ENCODE measurements at places on chromosomes 5 and 9. TPM values are rescaled to one million over a fixed set of nuclear protein-coding genes. Genes with fewer than 3 reads are reported as not detected.

The CCNJL gene
- 13.8 TPM for total RNA-seq

The PDCD1LG2 gene
- total RNA-seq = not detected

The EMB gene
- 55.1 TPM for total RNA-seq

The SPATA9 gene
- 0.70 TPM for total RNA-seq

The C9orf85 gene
- 10.8 TPM for total RNA-seq

- H3K27me3 ChIP-seq = peaks cover 7% of the 10 kb centered on the region
- peak overlapping the region; percentile 81 for H3K4me3 ChIP-seq
- DNase-seq = no peak
- peaks cover 11% of the 10 kb centered on the region for H3K36me3 ChIP-seq
These were observed 819 bp downstream of the LSM11 start for GRCh38 chr5:157744051-157745011.

DNA sequence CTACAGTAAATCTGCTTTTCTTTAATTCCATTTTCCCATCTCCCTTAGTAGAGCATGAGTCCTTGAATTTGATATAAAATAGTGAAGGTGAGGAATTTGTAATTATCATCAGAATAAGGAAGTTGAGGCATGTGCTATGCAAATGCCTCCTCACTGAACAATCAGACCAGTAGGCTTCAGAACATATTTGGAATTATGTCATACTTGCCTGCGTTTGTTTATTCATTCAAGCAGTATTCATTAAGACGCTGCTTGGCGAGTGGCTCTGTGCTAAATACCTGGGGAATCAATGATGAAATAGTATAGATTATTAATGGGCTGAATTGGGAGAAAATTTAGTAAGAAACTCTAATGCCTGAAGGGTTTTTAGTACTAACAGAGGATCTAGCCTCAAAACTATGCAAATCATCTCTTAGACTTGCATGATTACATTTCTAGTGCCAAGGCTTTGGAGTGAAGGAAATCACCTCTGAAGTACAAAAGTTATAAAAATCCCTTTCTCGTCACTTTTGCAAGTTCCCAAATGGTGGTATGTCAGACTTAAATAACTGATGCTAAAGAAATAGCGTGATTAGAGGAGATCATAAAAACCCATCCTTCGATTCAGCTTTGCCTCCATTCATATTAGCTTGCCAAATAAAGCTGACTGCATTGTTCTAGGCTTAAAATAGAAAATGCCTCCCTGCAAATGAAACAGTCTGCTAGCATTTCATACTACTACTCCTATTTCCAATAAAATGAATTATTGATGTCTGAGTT lies 141.7 kb downstream of the PCSK5 start:
- H3K4me1 ChIP-seq = no peaks in the 10 kb centered on the region
- H3K27ac ChIP-seq = no peak overlapping the region
- no peak overlapping the region for H3K4me3 ChIP-seq
- no peaks in the 10 kb centered on the region for H3K36me3 ChIP-seq
- H3K27me3 ChIP-seq = no peaks in the 10 kb centered on the region

DNA sequence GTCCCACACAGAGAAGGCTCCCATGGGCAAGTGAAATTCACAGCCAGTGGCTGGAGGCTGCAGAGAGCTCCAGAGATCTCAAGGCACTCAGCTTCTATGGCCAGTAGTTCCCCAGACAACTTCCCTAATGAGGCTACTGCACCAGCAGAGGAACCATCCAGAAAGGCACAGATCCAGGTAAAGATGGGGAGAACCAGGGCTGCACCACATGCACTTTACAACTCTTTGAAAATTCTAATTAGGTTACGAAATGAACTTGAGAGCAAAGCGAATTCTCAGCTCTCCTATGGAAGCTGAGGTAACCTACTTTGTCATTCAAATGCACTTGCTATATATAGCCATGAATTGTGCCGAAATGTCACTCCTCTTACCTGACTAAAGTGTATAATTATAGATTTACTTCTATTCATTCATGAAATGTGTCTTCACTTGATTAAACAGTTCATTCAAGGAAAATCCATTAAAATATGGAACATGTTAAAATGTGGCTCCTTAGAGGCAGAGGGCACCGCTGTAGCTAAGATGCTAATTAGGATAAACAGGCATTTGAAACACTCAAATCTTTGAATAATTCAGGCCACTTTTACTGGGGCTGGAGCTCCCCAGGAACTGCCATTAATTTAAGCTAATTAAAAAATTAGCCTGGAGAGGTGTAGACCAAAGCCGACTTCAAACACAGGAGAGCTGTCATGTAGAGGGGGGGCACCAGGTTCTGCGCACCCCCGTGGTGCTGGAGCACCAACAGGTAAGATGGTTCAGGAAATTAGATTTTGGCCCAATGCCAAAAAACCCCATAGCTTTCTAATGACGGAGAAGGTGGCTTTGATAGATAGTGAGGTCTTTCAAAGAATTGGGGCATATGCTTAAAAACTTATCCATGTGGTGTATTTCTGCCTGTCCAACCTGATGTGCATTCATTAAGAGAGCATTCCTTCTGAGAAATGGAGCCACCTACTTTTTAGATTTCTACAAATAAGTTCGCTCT lies 204.1 kb downstream of the GABBR2 start:
- no peak for DNase-seq
- H3K27me3 ChIP-seq = no peaks in the 10 kb centered on the region
- no peak overlapping the region for H3K27ac ChIP-seq
- H3K36me3 ChIP-seq = no peaks in the 10 kb centered on the region
- H3K4me3 ChIP-seq = no peak overlapping the region
- no peaks in the 10 kb centered on the region for H3K4me1 ChIP-seq
